ENCODE measurements at places on chromosomes 7 and 10.

DNA sequence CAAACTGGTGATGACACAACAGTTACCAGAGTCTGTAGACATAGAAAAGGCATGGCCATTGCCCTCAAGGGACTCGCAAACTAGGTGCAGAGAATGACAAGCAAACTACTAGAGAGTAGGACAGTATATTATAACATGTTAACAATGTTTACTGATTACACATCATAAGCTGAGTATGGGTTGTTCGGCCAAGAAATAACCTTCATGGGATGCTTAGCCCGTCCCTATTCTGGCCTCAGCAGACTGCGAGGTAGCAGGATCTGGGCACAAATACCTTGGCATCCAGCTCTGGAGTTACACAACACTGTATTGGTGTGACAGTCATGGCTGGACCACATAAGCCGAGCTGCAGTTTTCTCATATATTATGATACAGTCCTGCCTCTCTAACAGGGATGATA is 51.4 kb downstream of the ABCB4 start:
- no peak for DNase-seq

DNA sequence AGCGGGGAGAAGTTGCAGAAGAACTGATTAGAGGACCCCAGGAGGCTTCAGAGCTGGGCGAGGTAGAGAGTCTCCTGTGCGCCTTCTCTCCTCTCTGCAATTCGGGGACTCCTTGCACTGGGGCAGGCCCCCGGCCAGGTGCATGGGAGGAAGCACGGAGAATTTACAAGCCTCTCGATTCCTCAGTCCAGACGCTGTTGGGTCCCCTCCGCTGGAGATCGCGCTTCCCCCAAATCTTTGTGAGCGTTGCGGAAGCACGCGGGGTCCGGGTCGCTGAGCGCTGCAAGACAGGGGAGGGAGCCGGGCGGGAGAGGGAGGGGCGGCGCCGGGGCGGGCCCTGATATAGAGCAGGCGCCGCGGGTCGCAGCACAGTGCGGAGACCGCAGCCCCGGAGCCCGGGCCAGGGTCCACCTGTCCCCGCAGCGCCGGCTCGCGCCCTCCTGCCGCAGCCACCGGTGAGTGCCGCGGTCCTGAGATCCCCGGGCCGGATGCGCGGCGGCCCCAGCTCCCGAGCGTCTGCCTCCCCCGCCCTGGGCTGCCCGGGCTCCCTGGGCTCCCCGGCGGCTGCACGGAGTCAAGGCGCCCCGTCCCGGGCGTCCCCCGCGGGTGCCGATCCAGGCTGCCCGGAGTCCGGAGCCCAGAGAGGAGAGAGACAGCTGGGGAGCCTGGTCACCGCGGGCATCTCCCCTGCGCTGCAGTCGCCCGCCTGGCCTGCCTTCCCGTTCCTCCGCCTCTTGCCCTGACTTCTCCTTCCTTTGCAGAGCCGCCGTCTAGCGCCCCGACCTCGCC is at the start of gene PLAU:
PLAU (plus strand) TSS at position 369 of the 789 bp plus-strand sequence. CDS start 424 bp downstream, outside the sequence.
- no peak for DNase-seq

- DNase-seq: no peak
Observed at GRCh38 chr10:132292287-132293200, 15.2 kb downstream of the STK32C start.

DNA sequence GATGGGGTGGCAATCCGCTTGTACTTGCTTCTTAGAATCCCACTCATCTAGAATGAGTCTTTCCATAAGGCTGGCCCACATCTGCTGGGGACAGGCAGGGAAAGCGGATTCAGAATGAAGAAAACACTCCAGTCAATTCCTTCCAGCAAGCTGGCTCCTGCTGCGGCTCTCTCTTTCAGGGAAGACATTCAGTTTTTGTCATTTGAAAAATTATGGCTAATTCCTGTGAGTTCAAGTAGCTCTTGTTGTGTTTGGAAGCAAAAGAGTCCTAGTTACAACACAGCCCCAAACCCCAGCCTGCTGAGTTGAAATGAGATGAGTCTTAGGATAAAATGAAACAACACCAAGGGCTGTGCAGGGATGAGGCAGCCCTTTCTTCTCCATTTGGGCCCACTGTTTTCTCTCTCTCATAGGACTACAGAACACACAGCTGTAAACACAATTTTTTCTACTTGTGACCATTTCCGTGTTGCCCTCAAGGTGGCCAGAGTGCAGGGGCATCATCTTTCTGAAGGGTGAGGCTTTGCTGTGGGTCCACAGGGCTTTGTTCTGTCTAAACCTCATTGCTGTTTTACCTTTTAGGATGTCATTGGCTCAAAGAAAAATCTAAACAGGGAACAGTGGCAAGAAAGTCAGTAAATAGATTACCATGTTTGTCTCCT is 90.8 kb upstream of the EEPD1 start:
- no peak for DNase-seq

DNA sequence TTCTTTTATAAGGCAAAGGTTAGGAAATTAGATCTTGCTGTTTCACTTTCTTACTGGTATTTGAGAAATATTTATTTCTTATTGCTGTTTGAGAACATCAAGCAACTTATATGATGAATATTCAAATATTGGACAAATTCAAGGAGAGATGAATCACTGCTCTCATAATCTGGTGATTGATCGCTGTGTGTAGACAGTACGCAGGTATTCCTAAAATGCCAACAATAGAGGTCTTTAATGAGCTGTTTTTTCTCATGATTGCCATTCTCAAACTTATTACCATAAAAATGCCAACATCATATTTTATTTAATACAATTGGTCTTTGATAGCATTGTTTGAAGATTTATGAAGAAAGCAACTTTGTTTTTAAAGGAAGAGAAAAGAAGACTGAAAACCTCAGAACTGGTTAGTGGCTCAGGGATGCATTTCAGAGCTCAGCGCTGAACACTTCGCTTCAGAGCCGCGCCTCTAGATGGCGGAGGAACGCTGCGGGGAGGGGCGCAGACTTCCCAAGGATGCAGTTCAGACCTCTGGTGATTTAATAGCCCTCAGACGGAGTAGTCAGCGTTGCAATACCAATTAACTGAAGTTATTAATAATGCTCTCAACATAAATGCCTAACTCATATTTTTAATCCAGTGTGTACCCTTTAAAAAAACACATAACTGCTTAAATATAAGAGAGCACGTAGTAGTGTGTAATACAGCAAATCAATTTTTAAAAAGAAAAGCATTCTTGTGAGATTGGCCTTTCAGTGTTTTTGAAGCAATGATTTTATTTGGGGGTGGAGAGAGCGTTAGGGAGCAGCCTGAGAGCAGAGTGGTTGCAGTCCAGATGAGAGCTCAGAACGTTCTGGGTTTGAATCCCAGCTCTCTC is 38.5 kb upstream of the STEAP4 start:
- no peak for DNase-seq

DNA sequence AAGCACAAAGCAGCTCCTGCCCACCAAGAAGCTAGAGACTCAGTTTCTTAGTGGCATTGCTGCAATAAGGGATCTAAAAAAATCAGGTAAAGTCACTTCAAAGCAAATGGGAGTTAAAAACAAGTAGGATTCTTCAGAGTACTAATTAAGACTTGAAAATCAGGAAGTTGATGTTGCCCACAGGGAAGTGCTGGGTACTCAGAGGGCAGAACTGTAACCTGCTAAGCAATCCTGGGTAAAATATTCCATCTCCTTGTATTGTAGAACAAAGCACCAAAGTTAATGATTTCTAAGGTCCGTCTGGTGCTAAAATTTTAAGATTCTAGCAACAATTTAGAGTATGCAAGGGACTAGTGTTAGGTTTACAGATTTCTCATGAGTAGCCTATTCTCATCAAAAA is 8.3 kb downstream of the PEX1 start:
- DNase-seq: no peak

- DNase-seq: no peak
Observed at GRCh38 chr10:124003481-124003870, 89.9 kb downstream of the CHST15 start.

GRCh38 chr10:75911426-75911825 is 480.0 kb downstream of the LRMDA start:
- no peak for DNase-seq

GRCh38 chr7:24560772-24561171 is 12.5 kb upstream of the PALS2 start:
- DNase-seq: no peak

GRCh38 chr7:22759721-22760120 is 32.7 kb downstream of the IL6 start:
- no peak for DNase-seq

GRCh38 chr7:131031099-131031868 is 296.4 kb upstream of the MKLN1 start:
- DNase-seq: no peak

GRCh38 chr10:124710266-124710881 is 33.8 kb downstream of the FAM53B start:
- no peak for DNase-seq

GRCh38 chr7:2203766-2204300 is 28.9 kb downstream of the MAD1L1 start:
- DNase-seq: no peak

GRCh38 chr7:151503902-151504714 is 15.6 kb downstream of the RHEB start:
- DNase-seq: no peak

All from thoracic aorta (tissue), 2 donors.